ENCODE measurements at places on chromosomes 5 and 9. TPM values are rescaled to one million over a fixed set of nuclear protein-coding genes. Genes with fewer than 3 reads are reported as not detected.

SPATA31C1 gene
- total RNA-seq: not detected

PTGDS gene
- not detected for total RNA-seq

SH2D3C gene
- total RNA-seq: 65.8 TPM

DBH gene
- not detected for total RNA-seq

PCDHA9 gene
- total RNA-seq: not detected

TPPP gene
- 0.32 TPM for total RNA-seq

SPINK6 gene
- total RNA-seq: not detected

HAND1 gene
- not detected for total RNA-seq

NOXA1 gene
- 1.8 TPM for total RNA-seq

QRFP gene
- total RNA-seq: not detected

ANXA1 gene
- total RNA-seq: 16.7 TPM

SV2C gene
- 0.19 TPM for total RNA-seq

PRUNE2 gene
- 1.5 TPM for total RNA-seq
